ENCODE measurements at places on chromosomes 2 and 18. TPM values are rescaled to one million over a fixed set of nuclear protein-coding genes. Genes with fewer than 3 reads are reported as not detected.

DNA sequence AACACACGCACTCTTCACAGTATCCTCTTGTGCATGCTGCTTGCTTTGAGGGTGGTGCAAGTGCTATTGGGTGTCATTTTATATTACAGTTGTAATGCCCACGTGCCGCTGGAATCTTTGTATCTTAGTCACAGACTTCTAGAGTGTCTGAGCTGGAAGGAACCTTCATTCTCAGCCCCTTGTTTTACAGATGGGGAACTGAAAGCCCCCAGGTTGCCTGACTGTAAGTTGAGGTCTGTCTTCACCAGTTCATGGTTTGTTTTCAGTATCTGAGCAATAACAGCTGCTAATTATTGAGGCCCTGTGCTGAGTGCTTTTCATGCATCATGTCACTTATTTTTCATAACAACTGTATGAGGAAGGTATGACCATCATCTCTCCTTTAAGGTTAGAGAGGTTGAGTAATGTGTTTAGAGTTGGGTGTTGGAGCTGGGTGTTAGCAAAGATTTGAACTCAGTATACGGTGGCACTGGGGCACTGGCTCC lies 77.0 kb downstream of the PRKCE start:
- DNase-seq = no peak

- no peak for DNase-seq
Measured at GRCh38 chr2:174663550-174663949, 65.9 kb upstream of the WIPF1 start.

DNA sequence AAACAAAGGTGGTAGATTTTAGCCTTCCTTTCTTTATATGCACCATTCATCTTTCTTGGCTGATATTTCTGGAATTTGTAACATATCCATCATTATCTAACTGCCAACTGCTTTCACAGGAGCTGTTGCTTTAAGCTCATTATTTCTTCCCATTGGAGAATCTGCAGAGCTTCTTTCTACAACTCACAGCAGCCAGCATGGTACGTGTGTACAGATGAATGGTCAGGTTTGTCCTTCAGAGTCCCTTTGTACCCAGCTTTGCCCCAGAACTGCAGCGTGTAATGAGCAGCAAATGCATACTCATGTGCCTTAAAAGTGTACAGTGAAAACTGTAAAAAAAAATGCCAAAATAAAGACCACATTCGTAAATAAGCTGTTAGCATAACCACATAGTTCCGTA lies 260.9 kb downstream of the FIGN start:
- DNase-seq = no peak

DNA sequence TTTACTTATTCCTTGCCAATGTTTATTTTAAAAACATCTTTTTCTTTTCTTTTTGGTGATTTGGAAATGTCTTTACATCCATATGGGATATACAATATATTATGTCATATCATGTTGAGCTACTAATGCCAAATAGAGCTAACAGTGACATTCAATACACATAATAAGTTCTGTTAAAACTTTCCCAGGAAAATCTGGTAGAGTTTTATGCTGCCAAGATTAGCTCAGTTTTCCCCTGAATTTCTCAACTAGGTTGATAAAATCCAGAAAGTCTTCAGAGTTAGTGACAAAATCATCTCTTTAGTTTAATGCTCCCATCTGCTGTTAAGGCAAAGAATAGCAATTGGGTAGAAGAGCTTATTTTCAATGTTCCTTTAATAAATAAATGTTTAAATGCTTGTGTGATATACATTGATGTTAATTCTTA lies 9.9 kb downstream of the COL3A1 start:
- no peak for DNase-seq

DNA sequence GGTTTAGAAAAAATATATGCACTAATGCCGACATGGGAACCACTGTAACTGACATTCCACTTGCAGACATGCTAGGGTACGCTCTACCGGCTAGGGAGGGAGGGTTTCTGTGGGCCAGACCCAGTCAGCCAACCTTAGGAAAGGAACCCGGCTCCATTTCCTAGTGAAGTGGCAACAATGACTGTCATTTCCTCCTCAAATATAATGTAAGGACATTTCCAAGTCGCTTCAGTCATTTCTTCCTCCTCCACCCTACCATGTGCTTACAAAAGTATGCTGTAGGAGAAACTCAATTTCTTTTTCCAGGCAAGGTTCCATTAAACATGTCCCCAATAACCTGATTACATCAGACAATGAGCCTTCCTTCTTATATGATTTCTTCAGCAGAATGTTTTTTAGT lies 64.3 kb upstream of the PSMD14 start:
- DNase-seq = no peak

APOB gene
- total RNA-seq = 0.21 TPM

DNA sequence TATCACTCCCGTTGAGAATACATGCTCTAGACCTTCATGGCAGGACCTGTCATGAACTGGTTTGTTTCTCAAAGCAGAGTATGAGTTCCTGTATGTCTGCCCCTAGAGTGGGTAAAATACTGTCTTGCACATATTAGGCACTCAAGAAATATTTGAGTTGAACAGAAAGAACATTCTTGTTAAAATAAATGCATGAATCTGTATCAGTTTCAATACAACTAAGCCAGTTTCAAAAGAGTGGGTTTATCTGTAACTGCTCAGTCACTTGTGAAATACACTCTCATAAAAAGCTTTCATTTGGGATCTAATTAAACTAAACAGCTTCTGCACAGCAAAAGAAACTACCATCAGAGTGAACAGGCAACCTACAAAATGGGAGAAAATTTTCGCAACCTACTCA lies 69.2 kb downstream of the RFTN2 start:
- no peak for DNase-seq

GRCh38 chr2:55556809-55557208 lies 37.3 kb downstream of the CFAP36 start:
- no peak for DNase-seq

GRCh38 chr2:12543978-12544558 lies 172.7 kb upstream of the TRIB2 start:
- DNase-seq = no peak

MARCO gene
- 0.44 TPM for total RNA-seq

DSG1 gene
- not detected for total RNA-seq

DNA sequence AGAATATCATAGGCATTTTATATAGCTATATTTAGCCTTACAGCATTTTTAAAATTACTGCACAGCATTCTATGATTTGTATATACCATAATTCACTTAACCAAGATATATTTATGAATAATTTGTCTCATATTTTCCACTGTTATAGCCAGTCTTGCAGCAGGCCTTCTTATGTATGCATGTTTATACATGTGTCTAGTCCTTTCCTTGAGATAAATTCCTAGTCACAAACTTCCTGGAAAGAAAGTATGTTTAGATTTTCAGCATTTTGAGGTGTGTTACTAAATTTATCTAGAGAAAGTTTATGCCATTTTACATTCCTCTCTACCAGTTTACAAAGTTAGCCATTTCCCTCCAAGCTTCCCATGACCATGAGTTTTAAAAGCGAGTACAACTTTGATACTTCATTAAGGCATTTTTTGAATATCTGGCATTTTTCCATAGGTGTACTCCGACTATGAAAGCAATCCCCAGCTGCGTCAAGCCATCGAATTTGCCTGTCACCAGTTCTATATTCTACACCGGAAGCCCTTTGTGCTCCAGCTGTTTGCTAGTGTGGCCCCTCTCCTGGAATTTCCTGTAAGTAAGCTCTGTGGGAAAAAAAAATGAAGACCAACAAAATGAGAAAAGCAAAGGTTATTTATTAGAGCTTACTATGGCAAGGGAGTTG lies 59.4 kb upstream of the RPE start:
- DNase-seq = no peak

DNA sequence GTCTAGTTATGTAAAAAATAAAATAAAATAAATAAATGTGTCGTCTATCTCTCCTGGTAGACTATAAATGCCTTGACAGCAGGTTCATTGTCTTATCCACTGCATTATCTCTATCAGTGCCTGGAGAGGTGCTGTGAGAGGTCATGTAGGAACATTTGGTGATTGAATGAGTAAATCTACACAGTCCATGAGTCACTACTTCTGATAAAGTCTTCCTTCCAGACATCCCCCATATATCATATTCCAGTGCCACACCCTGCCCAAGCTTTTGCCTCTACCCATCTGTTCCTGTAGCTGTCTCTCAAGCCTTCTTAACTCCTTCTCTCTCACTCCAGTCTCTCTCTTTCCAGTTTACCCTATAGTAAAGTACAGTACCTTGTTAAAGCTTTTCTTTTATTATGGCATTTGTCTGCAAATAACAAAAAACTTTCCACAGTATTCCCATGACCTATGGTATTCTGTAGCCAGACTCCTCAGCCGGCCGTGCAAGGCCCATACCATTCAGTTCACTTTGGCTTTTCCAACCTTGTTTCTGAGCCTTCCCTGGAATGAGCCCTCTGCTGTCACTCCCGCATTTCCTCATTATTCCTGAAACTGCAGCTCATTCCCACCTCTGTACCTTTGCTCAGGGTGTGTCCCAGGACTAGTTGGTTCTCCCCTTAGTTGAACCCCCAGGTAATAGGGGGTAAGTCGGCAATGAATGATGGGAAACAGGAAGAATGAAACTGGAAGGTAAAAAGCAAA lies 37.5 kb downstream of the ANXA4 start:
- no peak for DNase-seq

DNA sequence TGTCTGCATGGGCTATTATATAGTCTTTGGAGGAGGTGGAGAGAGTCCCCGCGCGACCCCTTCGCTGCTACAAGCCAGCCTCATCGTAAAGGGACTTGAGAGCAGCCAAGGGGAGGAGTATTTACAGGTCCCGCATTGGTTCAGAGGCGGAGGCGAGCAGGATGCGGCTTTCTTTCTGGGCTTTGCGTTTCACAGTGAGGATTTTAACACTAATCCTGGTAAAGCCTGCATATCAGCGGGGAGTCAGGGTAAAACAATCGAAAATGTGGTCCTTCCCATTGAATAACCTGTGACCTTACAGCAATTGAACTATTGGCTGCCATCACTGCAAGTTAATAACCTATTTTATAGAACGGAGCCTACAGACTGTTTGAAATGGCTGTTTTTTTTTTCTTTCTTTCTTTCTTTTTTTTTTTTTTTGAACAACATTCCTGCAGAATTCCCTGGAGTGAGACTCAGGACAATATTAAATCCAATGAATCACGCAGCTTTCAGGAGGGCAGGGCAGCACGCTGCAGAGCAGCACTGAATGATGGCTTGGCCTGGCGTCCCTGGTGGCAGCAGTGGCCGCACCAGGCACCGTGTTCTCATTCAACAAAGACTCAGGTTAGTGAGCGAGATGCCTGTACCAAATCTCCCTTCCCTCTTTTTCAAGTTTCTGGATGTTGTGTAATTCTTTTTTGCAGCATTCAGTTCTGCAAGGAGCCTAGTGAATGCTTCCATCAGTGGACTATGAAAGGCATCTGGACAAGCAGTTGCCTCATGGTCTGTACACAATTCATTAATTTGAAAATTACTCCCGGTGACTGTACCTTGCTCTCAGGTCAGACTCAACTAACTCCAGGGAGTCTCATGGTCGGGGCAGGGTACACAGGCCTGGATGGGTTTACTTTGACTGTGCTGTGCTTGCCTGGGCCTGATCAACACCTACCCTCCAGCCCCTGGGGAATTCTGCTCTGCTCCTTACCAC lies 19.8 kb downstream of the SMIM21 start:
- no peak for DNase-seq

SRSF7 gene
- total RNA-seq = 62.2 TPM

DNA sequence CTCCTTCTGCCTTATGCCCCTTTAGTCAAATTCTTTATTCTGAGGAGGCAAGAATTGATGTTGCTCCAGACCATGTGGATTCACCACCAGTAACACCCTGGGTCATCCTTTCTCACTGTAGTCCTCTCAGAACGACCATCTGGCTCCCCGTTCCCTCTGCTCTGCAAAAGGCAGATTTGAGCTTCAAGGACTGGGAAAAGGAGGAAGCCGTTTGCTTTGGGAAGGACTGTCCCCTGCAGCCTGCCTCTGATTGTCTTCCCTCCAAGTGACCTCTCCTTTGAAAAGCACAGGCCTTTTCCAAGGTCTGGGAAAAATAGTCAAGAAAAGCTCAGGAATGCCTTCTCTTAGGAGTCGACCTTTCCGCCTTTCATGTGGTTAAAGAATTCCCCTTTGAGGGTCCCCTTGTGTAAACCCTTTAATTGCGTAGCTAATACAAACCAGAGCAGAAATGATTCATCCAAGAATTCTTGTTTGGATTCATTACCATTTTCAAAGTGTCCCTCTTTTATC lies 130.1 kb upstream of the COPS8 start:
- DNase-seq = no peak

GRCh38 chr2:134393075-134393461 lies 139.2 kb downstream of the MGAT5 start:
- DNase-seq = no peak

GRCh38 chr2:124121106-124121505 lies 96.0 kb downstream of the CNTNAP5 start:
- DNase-seq = no peak

- peak; percentile 25 for DNase-seq
Measured at GRCh38 chr2:16546128-16546754, 119.4 kb downstream of the CYRIA start.

DNAJC5G gene
- total RNA-seq = not detected

GPR148 gene
- not detected for total RNA-seq

FOXI3 gene
- not detected for total RNA-seq

VWA3B gene
- total RNA-seq = 0.17 TPM

IL36RN gene
- not detected for total RNA-seq

GRCh38 chr2:140551287-140551686 lies 1579.5 kb downstream of the LRP1B start:
- no peak for DNase-seq

PSMG2 gene
- 61.3 TPM for total RNA-seq

DNA sequence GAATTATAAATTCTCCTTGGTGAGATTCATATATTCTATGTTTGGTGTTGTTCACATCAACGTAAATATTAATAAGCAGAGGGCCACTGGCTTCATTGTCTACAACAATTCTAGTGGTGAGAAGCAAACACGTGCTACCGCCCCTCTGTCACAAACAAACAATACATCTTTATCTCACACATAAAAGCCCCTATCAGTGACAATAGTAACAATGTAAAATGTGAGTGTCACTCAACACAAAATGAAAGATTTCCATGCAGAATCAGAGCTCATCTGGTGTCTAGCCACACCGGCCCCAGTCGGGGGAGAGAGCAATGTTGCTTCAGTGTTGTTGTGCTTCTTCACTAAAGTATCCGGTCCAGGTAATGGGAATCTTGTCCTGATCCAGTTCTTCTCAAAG lies 932.6 kb downstream of the SOCS6 start:
- DNase-seq = no peak

- no peak for DNase-seq
Measured at GRCh38 chr2:57181315-57182038, 865.1 kb upstream of the VRK2 start.
